ENCODE measurements at places on chromosomes 12 and 14.

GRCh38 chr14:91255026-91255695 lies 10.7 kb upstream of the GPR68 start:
- no peak for DNase-seq

DNA sequence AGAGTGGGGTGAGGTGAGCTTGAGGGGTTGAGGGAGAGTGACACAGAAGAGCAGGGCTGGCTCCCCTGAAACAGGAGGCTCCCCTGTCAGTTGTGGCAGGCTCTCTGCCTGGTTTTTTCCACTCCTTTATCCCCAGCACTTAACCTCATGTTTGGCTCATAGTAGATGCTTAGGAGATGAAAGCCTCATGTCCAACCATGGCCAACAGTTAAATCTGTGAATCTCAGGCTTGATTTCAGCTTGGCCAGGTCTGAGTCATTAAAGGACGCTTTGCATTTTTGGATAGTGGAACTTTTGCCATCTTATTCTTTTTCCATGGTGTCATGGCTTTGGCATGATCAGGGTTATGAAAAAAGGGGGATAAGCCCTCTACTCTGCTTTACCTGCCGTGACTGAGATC lies 117.2 kb downstream of the CACNA1C start:
- DNase-seq, result no peak

- DNase-seq, result no peak
Measured at GRCh38 chr12:5258498-5258897, 173.4 kb upstream of the NTF3 start.

- DNase-seq, result no peak
Measured at GRCh38 chr12:53530061-53530460, 22.8 kb upstream of the NPFF start.

DNA sequence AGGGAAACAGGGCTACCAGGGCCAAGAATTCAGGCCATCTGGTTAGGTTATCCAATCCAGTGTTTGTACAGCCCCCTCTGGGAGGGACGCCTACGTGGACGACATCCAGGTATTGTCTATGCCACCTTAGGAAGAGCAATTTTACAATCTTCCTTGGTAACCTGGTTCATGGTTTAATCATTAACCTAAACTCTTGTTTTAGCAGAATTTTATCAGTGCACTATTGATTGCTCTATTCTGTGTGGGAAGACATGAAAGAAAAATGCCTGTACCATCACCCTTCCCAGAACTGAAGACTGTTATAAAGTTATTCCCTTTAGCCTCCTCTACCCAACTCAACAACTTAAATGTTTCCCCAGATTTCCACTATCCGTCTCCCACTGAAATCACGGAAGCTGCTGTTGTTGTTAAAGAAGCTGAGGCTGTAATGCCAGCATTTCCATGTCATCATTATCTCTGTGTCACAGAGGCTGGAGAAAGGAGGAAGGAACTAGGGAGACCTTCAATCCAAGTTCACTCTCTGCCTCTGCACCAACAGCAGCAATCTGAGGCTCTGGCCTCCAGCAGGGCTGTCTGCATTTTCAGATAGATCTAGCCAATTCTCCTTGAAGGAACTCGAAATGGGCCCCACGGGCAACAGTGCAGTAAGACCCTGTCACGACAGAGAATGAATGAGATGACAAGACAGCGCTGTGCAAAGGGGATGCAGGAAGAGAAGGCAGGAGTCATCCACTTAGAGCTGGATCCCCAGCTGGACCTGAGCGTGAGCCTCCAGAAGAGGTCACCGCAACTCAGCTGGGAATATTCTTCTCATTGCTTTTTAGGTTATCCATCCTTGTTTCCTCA lies 183.4 kb upstream of the GZMB start:
- no peak for DNase-seq

Data from stimulated activated CD8-positive, alpha-beta memory T cell treated with anti-CD3 and anti-CD28 coated beads, Interleukin-7, amount 100 ng/mL, for 48 hours (primary cell).